ENCODE measurements at places on chromosomes 11 and 22.

GRCh38 chr11:75185866-75186265 lies 35.0 kb downstream of the SLCO2B1 start:
- DNase-seq: no peak

DNA sequence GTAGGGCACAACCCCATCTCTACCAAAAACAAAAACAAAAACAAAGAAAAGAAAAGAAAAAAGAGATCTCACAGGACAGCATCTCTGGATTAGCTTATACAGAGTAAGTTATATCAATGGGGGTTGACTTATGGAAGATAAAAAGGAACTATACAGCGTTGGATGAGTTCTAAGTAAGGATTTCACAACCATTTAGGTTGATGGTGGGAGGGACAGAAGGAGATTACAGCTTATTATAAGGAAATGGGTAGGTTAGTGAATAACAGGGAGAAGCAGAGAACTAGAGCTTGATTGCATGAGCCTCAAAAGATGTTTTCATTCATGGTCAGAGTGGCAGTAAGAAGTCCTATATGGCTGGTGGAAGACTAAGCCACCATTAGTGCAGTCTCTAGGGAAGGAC lies 60.3 kb downstream of the CECR2 start:
- DNase-seq: no peak

- DNase-seq: no peak
Measured at GRCh38 chr22:47663615-47664605, 901.5 kb downstream of the TBC1D22A start.

- DNase-seq: no peak
Measured at GRCh38 chr11:16791191-16791961, 52.9 kb downstream of the C11orf58 start.

GRCh38 chr22:49533886-49534285 lies 293.8 kb downstream of the BRD1 start:
- no peak for DNase-seq

GRCh38 chr11:14182833-14183364 lies 176.1 kb downstream of the RRAS2 start:
- no peak for DNase-seq

DNA sequence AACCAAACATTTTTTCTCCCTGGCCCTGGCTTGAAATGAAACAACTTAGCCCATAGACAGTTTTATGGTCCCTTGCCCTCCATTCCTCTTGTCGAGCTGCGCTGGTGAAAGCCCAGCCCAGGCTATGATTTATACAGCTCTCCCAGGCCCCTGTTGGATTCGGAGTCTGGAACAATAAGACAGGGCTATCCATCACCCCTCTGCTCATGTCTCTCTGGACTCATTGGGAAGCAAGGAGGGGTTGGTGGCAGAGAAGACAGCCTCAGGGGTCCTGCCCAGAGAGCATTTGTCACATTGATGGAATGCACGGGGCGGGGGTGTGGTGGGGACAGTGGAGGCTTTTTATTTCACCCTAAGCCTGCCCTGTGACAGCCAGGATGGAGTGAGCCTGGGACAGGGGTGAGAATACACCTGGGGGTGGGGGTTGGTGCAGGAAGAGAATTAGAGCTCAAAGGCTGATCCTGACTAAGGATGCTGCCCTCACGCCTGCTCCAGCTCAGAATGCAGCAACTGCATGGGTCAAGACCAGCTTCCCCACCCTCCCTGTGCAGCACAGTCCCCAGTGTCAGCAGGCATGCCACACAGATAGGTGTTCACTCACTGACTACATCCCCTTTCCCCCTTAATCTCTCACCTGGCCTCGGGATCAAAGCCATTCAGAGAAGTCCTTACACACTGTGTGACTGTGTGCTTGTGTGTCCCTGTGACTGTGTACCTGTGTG lies 10.0 kb upstream of the PKNOX2 start:
- no peak for DNase-seq
